CD8-positive, alpha-beta T cell (primary cell): ENCODE measurements at places on chromosomes 6 and 20.

- peak; percentile 23 for DNase-seq
Measured at GRCh38 chr20:36856691-36857635, 19.0 kb upstream of the TLDC2 start.

GRCh38 chr6:98547634-98548033, 286.7 kb upstream of the POU3F2 start:
- DNase-seq: no peak

GRCh38 chr20:24403406-24403805, 66.0 kb upstream of the SYNDIG1 start:
- no peak for DNase-seq

DNA sequence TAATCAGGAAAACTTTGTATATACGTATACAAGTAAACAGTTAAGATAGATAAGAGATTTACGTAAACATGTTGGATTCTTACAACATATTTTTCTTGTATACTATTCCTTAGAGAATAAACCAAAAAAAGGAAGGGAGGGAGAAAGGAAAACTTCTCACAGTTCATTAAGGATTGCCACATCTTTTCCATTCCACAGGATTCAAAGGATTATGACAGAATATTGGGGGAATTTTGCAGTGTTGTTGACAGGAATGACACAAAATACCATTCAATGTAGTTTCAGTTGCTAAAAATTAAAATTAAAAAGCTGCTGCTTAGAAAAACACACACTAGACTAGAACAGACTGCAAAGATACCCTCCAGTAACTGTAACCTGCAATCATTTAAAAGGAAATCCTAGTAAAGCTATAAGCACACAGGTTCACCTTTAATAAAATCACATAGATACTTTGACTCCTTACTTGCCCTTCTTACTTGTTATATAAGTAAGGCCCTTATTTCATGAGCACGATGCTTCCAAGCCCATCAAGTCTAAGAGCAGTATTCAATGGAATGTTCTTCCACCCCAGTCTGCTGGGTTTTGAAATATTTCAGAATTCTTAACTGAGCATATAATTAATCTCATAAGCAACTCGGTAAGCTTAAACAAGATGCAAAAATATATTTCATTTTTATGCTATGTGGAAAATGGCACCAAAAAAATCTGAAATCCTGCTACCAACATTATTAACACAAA, 107.8 kb downstream of the SMLR1 start:
- no peak for DNase-seq

DNA sequence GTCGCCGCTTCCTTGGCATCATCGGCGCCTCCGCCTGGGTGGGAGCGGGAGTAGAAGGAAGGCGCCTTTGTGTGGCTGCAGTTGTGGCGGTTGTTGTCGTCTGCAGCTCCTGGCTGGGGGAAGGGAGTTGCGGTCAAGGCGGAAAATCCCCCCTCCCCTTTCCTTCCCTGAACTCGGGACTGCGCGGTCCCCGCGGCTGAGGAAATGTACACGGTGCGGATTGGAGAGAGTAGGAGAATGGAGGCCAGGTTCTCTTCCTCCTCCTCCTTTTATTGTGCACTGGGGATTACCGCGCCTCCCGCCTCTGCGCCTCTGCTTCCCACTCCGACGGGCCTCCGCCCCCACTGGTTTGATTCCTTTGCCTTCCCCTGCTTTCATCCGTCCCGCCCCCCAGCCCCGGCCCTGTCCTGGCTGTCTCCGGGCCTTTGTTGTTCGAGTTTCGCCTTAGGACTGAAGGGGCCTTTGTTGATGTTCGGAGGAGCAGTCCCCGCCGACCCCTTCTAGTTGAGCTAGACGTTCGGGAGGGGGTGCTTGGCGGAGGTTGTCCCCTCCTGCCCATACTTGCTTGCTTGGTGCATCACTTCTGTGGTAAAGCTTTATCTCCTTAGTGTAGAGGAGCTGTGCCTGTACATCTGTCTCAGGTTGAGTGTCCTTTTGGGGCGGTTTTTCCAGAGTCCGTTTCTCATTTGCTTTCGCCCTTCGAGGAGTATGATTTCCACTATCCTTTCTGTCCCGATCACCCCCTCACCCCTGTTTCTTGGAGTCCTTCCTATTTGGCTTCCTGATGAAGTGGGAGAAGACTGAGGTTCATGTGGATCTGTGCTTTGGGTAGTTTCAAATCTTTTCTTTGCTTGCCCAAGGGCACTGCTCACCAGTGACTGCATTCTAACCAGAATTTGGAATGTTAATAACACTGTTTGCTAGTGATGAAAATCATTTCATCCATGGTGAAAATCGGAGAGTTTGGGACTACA, 764 bp downstream of the ZNF292 start:
- no peak for DNase-seq

GRCh38 chr6:21870076-21870730, 276.7 kb downstream of the SOX4 start:
- no peak for DNase-seq

DNA sequence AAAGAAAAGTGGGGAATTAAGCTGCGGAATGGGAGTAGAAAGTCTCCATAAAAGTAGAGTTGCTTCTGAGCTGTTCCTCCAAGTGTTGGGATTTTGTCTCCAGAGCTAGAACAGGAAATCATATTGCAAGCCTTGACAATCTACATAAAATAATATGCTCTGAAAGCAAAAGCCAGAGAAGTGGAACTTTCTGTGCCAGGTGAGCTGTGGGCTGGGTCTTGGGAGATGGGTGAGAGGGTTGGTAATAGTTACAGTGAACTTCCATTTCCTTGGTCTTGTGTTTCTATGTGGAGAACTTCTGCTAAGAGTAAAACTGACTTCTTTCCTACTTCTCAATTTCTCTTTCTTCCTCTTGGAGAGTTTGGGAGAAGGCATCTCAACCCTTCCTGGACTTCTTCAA, 6.3 kb upstream of the HMGN4 start:
- DNase-seq: no peak

GRCh38 chr6:84854811-84855400, 90.5 kb upstream of the TBX18 start:
- no peak for DNase-seq
